ENCODE measurements at places on chromosomes 7 and 10.

- DNase-seq, result no peak
Measured at GRCh38 chr10:19815731-19816410, 361 bp upstream of the PLXDC2 start.

GRCh38 chr7:159033473-159033825 lies 111.2 kb downstream of the VIPR2 start:
- DNase-seq, result no peak

DNA sequence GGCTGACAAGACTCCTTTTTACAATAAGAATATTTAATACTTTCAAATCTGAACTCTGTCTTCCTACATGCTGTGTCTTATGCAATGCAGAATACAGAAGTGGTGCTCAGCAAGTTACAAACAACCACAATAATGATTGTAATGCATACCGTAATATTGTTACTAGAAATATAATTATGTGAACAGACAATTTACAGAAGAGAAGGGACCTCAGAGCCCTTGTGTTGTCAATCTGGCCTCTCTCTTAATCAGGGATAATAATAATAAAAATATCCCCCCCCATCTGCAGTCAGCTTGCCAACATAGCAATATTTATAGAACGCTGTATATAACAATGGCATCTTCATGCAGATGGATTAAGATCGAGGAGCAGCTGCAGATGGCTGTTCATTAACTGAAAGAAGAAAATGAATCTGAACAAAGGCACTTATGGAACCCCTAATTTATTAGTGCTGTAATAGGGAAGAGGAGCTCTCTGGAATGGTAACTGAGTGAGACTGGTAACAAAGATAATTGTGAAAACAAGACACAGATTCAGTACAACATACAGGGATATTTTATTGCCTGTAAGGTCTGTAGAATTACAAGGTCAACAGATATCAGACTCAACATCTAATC lies 106.3 kb downstream of the TMEM26 start:
- no peak for DNase-seq

DNA sequence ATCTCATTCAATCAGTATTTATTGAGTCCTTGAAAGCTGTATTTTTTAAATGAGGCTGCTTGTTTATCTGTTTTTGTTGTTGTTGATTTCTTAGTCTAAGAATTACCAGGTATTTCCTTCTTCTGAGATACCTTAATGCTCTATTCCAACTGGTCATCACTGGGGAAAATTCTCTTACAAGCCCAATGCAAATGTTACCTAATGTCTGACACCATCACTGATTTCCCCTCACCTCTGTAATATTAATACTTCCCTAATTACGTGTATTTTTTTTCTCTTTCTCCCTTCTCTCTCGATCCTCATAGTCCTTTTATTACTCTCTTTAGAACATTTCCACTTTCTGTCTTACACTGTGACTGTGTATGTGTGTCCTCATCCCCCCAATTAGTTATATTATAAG lies 13.9 kb downstream of the HDAC9 start:
- no peak for DNase-seq
